ENCODE measurements at places on chromosomes 3 and 15.

DNA sequence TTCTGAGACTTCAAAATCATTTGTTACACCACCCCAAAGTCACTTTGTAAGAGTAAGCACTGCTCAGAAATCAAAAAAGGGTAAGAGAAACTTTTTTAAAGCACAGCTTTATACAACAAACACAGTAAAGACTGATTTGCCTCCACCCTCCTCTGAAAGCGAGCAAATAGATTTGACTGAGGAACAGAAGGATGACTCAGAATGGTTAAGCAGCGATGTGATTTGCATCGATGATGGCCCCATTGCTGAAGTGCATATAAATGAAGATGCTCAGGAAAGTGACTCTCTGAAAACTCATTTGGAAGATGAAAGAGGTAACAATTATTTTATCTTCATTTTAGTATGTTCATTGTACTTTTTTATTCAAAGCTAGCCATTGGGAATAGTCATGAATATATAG lies 32.6 kb downstream of the BLM start:
- DNase-seq: no peak

GRCh38 chr3:15647611-15648167 lies 46.1 kb downstream of the BTD start:
- no peak for DNase-seq

GRCh38 chr15:38680775-38681174 lies 116.2 kb upstream of the RASGRP1 start:
- DNase-seq: no peak

DNA sequence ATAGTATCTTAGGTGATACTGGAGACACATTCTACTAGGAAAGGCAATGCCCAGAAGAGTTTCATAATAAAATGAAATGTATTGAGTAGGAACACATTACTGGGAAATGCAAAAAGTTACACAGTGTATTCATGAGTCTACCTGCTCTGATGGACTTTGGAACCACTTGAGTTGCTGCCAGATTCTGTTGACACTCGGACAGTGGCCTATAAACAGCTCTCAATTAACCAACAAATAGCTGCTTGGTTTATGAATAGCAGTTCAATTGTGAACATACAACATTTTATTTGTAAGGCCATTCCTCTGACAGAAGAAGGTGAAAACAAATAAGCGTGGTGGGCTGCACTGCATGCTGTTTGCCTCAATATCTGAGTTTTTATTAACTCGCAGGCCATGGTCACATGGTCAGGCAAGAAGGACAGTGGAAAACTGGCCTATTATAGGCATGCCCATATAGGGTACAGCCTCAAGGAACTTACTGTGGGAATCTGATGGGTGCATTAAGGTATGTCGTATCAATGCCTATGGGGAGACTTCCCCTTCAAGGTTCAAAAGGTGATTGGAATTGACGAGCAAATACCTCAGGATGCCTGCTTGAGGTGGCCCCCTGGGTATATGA lies 66.2 kb downstream of the C3orf80 start:
- DNase-seq: no peak

DNA sequence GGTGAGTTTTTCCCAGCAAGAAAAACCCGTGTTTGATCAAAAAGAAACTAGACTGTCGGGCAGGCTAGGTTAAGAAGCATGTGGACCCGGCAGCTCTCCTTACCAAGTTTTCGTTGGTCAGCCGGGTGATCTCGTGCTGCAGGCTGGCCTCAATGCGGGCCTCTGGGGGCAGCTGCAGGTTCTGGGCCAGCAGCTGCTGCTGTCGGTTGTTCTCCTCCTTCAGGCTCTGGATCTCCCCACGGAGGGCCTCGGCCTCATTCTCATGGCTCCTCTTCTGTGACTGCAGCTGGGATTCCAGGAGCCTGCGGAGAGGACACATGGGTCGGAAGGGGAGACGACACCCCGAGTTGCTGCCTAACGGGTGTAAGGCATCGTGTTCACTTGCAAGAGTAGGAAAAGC lies 44.5 kb upstream of the MYO5C start:
- no peak for DNase-seq

GRCh38 chr3:32551496-32551895 lies 19.2 kb downstream of the DYNC1LI1 start:
- DNase-seq: no peak

- DNase-seq: no peak
These were observed 1.3 kb downstream of the SPSB4 start for GRCh38 chr3:141052201-141053069.

DNA sequence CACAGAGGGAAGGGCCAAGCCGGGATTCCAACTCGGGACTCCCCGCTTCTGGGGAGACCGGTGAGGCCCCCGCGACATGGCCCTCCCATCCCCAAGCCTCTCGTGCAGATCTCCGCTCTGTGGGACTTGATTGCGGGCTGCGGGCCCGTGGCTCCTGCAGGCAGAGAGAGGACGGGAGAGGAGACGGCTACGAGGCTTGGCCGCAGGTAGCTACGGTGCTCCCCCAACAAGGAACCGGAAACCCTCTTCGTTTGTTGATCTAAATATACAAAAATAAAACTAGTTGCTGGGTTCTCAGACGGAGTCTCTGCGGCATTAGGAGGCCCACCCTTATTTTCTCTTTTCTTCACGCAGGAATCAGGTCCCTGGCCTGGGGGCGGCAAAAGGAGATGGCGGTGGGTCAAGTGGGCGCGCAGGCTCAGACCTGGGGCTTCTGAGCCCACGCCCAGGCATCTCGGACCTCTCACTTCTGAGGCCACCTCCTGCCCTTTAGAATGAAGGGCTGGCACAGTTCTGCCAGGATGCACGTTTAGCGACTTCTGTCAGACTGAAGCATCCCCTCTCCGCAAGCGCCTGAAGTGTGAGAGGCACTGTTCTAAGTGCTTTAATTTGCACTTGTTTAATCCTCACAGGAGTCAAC lies 10.9 kb downstream of the GNB5 start:
- DNase-seq: peak; percentile 33

- DNase-seq: no peak
These were observed 36.7 kb downstream of the CTDSPL start for GRCh38 chr3:37898424-37898823.

DNA sequence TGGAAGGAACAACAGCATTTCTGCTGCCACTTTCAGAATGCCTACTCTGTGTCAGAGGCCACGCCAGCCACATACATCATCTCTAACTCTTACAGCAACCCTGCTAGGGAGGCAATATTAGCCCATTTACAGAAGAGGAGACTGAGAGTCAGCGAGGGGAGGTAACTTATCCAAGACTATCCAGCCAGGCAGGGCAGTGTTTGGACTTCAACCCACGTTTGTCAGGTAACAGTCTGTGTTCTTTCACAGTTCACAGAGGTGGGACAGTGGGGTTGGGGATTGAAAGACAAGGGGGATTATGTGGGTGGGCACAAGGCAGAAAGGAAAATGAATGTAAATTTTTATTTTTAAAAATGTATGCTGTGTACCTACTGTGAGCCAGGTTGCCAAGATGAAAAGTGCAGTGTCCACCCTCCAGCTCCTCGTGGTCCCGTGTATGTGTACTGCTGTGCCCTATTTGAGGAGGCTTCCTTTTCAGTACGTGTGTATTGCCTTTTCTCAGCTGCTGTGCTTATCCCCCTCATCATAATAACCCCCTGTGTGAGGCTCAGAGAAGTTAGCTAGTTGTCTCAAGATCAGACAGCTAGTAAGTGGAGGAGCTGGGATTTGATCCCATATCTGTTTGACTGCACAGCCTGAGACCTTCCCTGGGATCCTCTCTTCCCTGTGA lies 16.5 kb upstream of the ATP2B2 start:
- DNase-seq: no peak

GRCh38 chr3:194744826-194745225 lies 59.1 kb downstream of the FAM43A start:
- no peak for DNase-seq

GRCh38 chr3:126134219-126134975 lies 46.0 kb downstream of the ALDH1L1 start:
- no peak for DNase-seq

GRCh38 chr3:86973440-86973839 lies 17.5 kb downstream of the VGLL3 start:
- DNase-seq: no peak

GRCh38 chr3:64399205-64399800 lies 174.0 kb upstream of the PRICKLE2 start:
- DNase-seq: no peak

DNA sequence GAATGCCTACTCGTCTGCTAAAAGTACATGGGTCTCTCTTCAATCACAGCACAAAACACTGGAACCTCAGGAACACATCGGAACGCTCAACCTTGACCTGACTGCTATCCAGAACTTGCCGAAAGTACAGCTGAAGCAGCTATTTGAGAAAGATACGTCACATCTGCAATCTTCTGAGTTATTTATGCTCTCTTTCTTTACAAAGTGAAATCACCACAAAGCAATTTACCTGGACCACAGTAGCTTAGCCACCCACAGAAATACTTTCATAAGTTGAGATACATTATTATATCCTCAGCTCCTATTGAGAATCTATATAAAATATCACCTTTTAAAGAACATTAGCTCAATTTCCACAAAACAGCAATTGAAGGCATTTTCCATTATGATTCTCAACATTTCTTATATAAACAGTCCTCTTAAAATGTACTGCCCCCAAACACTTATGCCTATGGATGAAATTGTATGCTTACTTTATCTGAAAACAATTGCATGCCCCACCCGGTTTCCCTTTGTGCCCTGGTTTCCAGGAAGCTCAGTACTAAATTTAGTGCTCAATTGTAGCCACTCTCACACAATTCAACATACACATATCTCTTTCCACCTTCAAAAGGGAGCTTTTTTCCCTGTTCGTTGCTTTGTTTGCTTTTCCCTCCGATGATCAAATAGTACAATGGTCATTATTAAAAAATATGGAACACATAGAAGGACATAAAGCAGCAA lies 31.8 kb downstream of the HEG1 start:
- no peak for DNase-seq

GRCh38 chr15:68378595-68378994 lies 53.4 kb downstream of the ITGA11 start:
- no peak for DNase-seq

- no peak for DNase-seq
These were observed 140.9 kb upstream of the ROPN1 start for GRCh38 chr3:124132813-124133212.

DNA sequence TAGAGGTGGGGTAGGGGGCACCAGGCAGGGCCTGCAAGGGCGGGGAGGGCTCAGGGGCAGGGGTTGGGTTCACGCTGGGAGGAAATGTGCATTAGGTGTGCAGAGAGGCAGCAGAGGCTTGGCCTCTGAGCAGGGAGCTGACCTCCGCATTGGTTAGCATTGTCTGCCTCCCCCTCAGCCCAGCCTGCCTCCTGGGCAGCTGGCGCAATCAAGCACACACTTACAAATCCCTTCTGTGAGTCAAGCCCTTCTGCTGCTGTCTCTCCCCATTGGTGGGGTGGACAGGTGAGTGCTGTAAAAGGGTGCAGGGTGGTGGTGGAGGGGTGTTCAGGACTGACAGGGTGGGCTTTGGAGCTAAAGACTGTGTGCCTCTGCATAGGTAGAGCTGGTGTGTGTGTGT lies 9.3 kb downstream of the LOXL1 start:
- DNase-seq: no peak

GRCh38 chr3:59251869-59252268 lies 202.0 kb upstream of the CFAP20DC start:
- DNase-seq: no peak

DNA sequence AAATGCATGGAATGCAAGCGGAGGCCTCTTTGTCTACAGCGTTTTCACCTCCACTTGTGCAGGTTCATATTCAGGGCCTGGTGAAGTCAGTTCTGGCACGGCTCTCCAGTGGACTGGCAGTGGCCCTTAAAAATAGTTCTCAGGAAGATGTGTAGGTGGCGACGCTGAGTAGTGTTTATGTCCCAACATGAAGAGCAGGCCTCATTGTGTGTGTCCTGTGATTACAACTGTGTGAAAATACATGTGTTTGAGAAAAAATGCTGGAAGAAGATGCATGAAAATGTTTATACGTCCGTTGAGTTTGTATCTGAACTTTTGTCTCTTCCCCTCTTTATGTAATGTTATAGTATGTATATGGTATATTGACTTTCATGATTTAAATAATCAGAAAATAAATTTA lies 7.2 kb downstream of the LIPC start:
- DNase-seq: no peak

- no peak for DNase-seq
These were observed 41.0 kb upstream of the ZNF280D start for GRCh38 chr15:56774356-56774755.

- DNase-seq: no peak
These were observed 13.4 kb upstream of the LEKR1 start for GRCh38 chr3:156812521-156813335.

DNA sequence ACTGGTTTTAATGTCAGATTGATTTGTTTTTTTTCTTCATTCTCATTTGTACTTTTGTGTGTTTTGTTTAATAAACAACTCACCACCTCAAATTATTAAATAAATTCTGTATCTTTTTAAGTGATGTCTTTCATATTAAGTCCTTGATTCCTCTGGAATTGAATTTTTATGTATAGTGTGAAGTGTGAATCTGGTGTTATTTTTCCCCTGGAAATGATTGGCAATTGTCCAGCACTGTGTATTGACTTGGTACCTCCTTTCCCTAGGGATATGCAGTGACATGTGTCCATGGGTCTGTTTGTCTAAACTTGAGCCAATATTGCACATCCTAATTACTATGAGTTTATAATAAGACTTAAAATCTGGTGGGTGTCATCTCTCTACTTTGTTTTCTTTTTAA lies 2.1 kb downstream of the RNU5B-1 start:
- no peak for DNase-seq

DNA sequence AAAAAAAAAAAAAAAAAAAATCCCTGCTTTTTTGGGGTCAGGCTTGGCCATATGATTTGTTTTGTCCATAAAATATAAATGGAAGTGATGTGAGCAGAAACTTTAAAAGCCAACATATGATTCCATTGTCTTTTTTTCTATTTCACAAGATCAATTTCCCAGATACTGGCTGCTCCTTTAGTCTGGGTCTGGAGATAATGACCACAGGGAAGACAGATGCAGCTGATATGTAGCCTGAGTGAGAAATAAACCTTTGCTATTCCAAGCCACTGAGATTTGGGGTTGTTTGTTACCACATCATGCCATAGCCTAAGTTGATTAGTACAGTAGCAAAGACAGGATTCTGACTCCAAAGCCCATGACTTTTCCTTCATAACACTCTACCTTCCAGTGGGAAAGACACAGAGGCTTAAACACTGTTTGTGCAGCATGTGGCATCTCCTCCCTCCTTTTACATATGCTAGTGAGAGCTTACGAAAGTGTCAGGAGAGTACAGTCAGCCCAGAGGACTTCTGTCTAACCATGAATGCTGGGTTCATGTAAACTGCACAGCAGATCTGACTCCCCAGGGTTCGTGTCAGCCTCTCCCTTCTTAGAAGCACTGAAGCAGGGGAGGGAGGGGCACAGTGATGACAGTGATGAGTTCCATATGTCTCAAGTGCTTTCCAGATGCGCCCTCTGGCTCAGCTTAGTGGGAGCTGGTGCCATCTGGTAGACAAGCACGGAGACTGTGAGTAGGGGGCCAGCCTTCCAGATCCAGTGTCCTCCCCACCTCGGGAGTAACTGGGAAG lies 36.7 kb upstream of the SLC7A14 start:
- no peak for DNase-seq

- no peak for DNase-seq
These were observed 21.8 kb downstream of the FBXO22 start for GRCh38 chr15:75925440-75925839.

Data from activated CD4-positive, CD25-positive, alpha-beta regulatory T cell (primary cell).